Activated T-helper 1 cell treated with anti-CD3 and anti-CD28 coated beads, Interleukin-2, amount 50 U/mL, for 16 hours (primary cell): ENCODE measurements at places on chromosomes 6 and 20.

GRCh38 chr6:99588618-99589289 is 17.9 kb upstream of the PRDM13 start:
- peak; percentile 43 for DNase-seq

- no peak for DNase-seq
Observed at GRCh38 chr6:29531668-29532067, 27.9 kb downstream of the UBD start.

- DNase-seq: no peak
Observed at GRCh38 chr20:63499338-63499969, 571 bp upstream of the EEF1A2 start.

DNA sequence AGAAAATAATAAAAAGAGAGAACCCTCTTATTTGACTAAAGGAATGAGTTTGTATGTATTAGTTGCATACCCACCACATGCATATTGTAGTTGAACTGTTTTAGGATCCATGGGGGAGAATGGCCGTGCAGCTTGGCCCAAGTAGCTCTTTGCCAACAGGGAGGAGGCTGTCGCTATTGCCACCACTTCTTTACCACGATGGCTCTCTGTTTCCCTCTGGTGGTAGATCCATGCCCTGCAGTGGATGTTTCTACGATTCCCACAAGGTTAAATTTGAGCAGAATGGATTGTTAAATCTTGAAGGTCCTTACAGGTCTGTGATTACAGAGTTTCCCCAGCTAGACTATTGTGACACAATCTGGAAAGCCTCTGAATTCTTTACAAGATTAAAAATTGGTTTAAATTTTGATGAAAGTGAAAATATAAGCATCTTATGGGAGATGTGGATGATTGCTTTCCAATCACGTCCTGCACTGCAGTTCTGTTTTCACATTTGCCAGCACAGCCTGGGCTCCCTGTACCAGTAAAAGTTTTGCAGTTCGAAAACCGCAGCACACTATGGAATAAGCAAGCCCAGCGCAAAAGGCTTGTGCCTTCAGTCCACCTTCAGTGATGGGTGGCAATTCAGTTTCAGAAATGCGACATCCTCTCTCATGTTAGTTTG is 34.4 kb upstream of the FNDC1 start:
- DNase-seq: peak; percentile 52

DNA sequence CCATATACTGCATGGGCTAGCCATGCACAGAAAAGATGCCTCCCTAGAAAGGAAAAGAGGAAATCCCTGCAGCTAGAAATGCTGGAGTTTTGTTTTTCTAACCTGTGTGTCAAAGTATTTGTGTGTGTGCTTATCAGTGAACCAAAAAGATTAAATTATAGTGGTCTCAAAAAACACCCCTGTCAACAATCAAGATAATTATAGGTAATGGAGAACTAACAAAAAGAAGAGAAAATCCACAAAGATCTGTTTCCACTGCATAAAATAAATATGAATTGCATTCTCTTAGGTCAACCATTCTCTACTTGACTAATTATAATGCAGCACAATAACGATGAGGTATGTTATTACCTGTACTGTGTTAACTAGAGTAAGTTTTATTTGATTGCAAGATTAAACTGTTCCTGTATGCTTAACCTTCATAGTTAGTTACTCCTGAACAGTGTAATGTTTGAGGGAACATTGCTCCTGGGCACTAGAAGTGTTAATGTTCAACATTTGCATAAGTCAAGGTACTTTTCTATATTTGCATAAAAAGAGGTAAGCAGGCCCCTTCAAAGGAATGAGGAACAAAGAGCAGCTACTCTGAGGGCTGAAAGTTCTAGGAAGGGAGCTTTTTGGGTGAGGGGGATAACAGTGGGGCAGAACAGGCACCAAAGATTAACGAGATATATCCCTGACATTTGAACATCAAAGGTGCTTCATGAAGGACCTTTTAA is 212.1 kb downstream of the BTBD9 start:
- DNase-seq: no peak

DNA sequence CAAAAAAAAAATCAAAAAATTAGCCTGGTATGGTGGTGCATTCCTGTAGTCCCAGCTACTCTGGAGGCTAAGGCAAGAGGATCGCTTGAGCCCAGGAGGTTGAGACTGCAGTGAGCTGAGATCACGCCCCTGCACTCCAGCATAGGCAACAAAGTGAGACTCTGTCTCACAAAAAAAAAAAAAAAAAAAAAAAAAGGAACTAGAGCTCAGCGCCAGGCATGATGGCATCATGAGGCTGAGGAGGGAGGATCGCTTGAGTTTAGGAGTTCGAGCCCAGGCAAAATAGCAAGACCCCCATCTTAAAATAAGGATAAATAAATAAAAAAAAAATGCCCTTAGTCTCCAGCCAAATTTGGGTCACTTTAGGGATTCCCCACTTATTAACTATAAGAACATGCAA is 40.4 kb upstream of the PIM1 start:
- DNase-seq: no peak

GRCh38 chr6:118263921-118264486 is 284.1 kb upstream of the PLN start:
- no peak for DNase-seq

DNA sequence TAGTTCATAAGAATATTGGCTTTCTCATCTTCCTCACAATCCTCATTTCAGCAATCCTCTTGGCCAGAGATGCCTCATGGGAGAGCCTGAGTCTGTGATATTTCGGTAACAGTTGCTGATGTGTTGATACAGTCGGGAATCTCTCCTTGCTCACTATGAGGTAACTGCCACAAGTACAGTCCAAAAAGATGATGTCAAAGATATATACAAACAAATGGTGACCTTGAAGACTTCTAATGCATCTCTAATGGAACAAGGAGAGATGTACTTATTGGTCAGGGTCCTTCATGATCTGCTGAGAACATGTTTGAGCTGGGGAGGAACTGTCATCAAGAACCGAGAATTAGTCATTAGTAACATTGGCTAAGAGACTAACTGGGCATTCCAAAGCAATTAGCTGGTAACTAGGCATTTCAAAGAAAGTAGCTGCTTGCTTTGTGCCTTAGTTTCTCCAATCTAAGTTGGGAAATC is 56.1 kb downstream of the FILIP1 start:
- DNase-seq: no peak

GRCh38 chr20:34954904-34955230 is 739 bp downstream of the GSS start:
- no peak for DNase-seq

- DNase-seq: no peak
Observed at GRCh38 chr6:8780653-8781052, 345.3 kb upstream of the SLC35B3 start.

DNA sequence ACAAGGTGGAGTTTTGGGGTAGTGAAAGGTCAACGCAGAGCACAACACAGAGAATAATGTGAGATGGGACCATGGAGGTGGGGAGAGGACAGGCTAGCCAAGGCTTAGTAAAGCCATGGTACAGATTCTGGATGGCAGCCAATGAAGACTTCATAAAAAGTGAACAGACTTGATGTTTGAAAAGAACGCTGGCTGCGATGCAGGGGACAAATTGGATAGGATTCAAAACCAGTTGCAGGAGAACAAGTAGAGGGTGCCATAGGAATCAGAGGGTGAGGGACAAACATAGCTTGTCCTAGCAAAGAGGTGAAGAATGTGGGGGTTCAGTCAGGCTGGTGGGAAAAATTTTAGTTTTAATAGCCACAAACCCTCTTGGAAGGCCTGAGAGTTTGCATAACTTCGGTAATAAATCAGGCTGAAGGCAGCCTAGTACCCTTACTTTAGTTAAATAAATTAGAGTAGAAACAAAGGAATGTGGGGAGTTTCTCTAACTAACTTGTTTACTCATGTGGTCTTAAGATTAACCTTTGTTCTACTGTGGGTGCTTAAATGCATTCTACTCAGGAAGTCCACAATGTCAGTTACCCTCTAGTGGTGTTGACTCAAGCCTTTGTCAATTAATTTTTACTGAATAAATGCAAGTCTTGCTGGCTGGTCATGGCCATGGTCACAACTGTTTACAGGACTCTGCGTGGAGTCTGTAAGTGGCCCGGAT is 216.4 kb downstream of the C6orf118 start:
- no peak for DNase-seq

- no peak for DNase-seq
Observed at GRCh38 chr6:130853555-130854183, 26.5 kb downstream of the SMLR1 start.

GRCh38 chr20:46270977-46271744 is 37.1 kb downstream of the CDH22 start:
- DNase-seq: no peak

DNA sequence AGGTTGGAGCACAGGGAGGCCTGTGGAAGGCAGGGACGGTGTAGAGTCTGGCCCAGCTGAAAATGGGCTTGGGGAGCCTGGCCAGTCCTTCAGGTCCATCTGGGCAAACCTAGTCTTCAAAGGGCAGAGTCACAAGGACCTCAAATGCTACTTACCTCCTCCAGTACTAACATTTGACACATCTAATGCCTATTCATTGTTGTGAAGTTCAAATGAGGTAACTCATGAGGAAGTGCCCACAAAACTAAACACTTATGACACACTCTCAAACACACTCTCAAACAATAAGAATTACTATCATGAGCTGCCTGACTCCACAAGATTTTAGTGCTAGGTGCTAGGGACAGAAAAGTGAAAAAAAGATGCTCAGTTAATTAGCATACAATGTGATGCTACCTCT is 27.1 kb downstream of the DAAM2 start:
- no peak for DNase-seq

DNA sequence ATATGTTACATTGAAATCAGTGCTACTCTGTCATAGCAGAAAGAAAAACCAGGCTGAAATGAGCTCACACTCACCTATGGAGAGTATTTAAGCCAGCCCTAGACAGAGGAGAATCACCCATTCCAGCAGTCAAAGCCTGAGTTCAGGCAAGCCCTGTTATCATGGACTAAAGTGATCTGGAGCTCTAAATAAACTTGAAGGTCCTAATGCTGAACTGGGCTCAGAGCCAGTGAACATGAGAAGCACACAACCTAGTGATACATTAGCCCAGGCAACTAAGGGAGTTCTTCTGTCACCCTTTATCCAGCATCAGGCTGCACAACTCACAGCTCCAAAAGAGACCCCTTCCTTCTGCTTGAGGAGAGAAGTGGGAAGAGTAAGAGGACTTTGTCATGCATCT is 425.0 kb downstream of the COL12A1 start:
- no peak for DNase-seq

GRCh38 chr6:39471954-39472659 is 149.6 kb upstream of the KCNK16 start:
- DNase-seq: no peak

DNA sequence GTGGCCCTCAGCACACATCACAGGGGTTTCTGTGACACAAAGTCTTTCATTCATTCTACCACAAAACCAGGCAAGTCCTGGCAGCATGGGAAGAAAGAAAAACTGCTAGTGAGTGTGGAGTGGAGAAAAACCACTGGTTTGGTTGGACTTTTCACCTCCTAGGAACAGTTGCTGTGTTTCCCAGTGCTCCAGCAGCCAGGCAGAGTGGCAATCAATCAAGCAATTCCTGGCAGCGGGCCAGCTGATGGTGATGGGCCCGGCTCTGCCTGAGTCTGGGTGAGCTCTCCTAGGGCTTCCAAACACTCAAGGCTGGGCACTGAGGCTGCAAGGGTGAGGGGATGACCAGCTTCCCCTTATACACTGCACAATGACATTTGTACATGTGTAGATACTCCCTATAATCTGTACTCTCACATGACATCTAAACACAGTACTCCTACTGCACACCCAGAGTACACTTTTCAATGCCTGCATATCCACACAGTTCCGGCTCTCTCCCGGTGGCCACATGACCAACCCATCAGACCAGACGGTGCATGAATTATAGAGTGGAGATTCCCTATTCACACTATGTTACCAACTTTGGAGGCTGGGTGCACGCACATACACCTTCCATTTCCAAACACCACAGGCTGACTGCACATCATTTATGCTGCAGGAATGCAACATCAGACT is 156.6 kb downstream of the UNC5CL start:
- DNase-seq: no peak

- DNase-seq: no peak
Observed at GRCh38 chr20:39632176-39632575, 670.0 kb downstream of the DHX35 start.

DNA sequence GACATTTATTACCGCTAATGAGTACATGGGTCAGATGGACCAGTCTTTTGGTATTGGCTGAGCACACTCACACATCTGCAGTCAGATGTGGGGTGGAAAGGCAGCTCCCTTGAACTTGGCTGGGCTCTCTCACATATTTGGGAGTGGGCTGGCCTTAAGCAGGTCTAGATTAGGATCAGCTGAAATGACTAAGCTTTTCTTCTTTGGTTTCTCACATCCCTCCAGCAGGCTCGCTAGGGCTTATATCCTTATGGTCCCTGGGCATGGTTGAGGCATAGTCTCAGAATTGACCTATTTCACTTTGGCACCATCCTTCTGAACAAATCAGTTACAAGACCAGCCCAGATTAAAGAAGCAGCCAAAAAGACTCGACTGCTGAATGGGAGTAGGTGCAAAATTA is 14.4 kb upstream of the PLCB1 start:
- no peak for DNase-seq

- DNase-seq: no peak
Observed at GRCh38 chr20:5686384-5687105, 63.7 kb upstream of the SHLD1 start.

DNA sequence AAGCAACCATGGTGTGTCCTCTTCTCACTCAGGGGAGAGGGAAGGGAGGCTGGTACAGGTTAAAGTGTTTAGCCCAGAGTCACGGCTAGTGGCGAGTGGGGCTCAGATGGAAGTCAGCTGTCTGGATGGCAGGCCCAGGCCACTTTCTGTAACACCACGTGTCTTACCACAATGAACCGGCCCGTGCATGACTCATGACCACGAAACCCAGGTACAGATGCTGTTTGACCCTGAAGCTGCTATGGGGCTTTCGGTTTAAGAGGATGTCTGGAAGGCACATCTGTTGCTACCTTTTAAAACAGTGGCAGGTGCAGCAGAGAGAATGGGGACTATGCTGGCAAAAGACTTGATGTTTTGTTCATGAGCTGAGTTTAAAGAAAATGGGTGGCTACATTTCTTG is 36.5 kb upstream of the MPC1 start:
- peak; percentile 39 for DNase-seq

GRCh38 chr6:43021270-43022047 is at the start of gene RRP36:
TSS of gene RRP36 (plus strand) at chr6:43021623. CDS start at chr6:43021655, 32 bp downstream.
- peak; percentile 33 for DNase-seq

- no peak for DNase-seq
Observed at GRCh38 chr6:83096791-83097190, 29.3 kb downstream of the DOP1A start.
